Forelimb muscle (tissue), 1 donor: ENCODE measurements at places on chromosomes 7 and 10. TPM values are rescaled to one million over a fixed set of nuclear protein-coding genes. Genes with fewer than 3 reads are reported as not detected.

GRCh38 chr7:143909863-143910262, 7.9 kb upstream of the TCAF1 start:
- no peak for DNase-seq

DNA sequence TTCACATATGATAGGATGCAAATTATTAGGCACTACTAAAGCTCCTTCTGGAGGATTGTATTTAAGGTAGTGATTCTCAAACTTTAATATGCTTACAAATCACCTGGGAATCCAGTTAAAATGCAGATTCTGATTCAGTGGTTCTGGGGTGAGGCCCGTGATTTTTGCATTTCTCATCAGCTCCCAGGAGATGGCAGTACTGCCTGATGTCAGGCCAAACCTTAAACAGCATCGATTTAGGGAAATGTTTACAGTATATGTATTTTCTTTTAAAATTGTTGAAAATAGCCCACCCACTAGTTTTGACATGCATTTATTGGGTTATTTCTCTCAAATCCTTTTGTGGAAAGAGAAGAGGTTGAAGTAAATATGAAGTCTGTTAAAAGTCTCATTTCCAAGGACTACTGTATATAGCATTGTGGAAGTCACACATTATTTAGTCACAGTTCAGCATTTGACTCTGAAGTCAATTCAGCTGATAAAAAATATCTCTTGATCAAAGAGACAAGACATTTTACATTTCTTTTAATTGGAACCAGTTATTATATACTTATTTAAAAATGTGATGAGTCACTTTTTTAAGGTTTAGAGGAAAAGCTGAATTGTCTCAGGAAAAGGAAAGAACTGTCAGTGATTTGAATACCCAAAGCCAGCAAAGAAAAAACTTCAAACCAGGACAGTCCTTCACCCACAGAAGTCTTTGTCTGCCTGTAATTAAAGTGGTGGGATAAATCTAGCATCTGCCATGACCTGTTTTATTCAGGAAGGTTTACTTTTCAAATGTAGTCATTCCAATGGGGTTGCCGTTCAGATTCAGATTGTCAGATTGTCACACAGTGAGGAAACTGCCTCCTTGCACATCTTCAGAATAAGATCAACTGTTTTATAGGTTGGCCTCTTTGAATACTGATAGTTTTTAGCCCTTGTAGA, 21.1 kb upstream of the HBP1 start:
- DNase-seq, result no peak

DNA sequence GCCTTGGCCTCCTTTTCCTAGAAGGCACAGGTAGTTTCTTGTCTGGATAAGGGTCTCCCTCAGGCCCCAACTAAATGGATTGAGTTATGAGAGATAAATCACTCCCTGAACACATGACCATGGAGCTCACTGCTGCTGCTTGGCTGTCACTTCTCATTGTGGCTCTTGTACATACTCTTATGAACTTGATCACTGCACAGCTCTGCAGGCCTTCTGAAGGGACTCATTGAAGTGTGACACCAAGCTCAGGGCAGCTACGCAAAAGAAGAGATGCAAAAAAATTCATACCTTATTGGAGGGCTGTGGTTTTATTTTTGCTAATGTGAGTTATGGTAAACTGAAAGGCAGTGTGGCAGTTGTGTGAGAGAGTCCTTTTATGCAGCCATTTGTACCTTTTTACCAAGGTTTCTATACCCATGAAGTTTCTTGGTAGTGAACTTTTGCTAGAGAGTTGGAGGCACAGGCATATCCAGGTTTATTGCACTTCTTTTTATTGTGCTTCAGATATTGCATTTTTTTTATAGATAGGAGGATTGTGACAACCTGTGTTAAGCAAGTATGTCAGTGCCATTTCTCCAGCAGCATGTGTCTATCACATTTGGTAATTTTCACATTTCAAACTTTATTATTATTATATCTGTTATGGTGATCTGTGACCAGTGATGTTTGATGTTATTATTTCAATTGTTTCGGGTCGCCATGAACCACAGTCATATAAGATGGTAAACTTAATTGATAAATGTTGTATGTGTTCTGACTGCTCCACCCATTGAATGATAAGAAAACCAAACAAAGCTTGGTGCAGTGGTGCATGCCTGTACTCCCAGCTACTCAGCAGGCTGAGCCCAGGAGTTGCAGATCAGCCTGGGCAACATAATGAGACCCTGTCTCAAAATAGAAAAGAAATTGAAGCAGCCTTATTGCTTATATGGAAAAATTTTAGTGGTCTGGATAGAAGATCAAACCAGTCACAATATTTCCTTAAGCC, 100.6 kb downstream of the LRRC4 start:
- no peak for DNase-seq

GJC3 gene
- polyA plus RNA-seq, result 0.32 TPM
